ENCODE measurements at places on chromosomes 2 and 18.

DNA sequence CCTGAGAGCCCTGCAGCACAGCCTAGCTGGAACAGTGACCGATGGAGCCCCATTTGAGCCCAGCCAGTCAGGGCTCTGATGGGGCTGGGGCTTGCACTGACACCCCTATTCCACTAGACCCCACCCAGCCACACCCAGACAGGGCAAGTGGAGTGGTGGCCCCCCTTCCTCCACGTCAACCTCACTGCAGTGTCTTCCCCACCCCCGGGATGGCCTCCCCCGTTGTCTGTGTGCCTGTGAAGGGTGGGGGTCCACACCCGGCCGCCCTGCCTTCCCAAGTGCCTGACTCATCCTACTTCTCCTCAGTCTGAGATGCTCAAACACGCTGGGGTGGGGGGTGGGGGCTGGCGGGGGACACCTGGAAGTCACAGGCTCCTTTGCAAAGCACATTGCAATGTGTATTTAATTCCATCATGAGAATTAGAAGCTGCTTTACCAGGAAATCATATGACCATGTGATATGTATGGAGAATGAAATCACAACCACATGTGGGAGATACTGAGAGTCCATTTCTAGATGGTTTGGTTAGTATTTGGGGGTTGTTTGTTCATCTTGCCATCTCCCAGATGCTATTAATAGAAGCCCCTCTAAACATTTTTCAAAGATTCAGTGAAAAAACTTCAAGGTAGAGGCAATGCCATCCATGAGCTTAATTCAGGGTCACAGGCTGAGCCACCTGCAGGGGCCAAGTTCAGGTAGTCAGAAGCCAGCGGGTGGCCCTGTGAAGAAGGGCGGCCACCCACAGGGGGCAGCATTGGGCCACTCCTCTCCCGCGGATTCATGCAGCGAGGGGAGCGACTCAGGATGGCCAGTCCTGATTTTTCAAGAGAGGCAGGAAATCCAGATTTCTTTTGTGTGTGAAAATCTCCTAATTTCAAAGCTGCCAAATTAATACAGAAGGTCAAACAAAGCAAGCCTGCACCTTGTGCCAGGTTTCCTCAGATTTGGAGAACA is 22.7 kb upstream of the GMPPA start:
- DNase-seq = peak; percentile 58

DNA sequence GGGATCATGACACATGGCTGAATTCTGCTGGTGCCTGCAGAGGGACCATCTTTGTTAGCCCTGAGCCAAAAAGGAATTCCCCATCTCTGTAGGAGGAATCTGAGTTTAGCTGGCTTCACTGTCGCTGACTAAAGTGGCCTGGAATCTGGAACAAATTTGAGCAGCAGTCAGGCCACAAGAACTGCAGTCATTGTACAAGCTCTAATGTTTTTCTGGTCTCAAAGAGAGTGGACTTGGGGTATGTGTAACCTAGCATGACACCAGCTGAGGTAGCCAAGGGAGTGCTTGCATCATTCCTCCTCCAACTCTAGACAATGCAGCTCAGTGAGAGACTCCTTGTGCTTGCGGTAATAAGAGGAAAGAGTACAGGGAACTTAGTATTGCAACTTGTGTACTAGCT is 539.1 kb upstream of the LRRTM4 start:
- DNase-seq = peak; percentile 2

GRCh38 chr2:130759906-130760753 is 4.8 kb downstream of the AMER3 start:
- DNase-seq = peak; percentile 5

DNA sequence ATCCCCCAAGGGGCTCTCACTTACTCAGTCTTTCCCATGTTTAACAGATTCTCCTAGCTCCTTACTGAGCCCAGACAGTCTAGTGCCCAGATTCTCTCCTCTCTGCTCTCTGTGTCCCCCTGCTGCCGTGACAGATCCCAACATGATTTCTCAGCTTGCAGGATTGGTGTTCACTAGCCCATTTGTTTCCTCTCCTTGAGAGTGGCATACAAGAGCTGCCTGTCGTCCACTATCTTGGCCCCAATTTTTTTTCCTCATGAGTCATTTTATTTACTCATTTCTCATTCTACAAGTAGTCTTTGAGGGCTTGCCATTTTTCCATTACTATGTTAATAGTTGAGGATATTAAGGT is 199.9 kb upstream of the FN1 start:
- peak; percentile 59 for DNase-seq

DNA sequence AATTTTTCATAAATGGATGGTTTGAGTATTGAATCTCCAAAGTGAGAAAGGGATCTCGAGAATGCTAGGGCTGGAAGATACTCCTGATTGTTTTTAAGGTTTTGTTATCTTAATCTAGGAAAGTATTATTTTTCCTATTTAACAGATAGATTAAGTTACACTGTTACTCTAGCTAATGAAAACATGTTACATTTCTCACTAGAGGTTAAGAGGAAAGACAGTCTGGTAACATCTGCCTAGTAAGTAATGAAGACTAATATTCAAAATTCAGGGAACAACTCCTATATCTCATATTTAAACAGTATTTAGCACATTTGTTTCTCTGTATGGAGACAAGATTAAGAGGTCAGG is 2.0 kb downstream of the GALNT3 start:
- DNase-seq = no peak

GRCh38 chr2:189164746-189165145 is 14.8 kb downstream of the COL5A2 start:
- peak; percentile 54 for DNase-seq

DNA sequence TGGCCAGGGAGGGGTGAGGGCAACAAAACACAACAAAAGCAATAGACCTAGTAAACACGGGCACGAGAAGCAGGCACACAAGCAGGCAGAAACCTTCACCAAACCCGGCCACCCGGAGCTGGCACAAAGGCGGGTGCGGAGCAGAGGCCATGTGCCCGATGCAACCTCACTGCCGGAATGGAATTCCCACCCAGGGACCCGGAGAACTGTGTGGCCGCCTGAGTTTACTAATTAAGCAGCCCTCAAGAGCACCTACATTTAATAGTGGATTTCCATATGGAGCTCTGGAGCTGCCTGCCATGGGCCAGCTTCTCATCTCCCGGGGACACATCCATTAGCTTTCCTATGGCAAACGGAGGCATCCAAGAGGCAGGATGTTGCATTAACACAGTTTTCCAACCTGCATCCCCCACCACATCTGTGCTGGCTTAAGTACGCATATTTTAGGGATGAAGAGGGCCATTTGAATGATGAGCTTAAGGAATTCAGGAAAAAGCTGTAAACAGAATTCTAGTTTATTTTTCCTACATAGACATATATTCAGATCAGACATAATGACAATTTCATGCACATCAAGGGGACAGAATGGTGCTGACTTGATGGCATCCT is 104.5 kb upstream of the SMIM21 start:
- DNase-seq = no peak

DNA sequence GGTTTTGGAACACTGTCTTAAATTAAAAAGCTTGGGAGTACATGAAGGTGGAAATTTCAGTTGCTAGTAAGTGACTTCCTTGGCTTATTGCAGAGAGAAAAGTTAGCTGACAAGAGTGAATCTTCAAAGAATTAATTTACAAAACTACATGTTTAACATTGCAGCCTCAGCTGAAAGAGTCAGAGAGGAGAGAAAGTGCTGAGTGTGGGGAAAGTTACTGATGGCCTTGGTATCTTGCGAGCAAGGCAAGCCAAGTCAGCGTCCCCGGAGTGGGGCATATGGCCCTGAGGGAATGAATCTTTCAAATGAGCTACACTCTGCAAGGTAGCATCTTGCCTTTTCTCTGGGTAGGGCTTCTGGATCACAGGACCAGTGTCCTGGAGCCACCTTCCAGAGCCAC is 131.3 kb downstream of the LPIN1 start:
- no peak for DNase-seq

- DNase-seq = peak; percentile 30
Observed at GRCh38 chr2:56102866-56103265, 80.9 kb upstream of the CCDC85A start.

DNA sequence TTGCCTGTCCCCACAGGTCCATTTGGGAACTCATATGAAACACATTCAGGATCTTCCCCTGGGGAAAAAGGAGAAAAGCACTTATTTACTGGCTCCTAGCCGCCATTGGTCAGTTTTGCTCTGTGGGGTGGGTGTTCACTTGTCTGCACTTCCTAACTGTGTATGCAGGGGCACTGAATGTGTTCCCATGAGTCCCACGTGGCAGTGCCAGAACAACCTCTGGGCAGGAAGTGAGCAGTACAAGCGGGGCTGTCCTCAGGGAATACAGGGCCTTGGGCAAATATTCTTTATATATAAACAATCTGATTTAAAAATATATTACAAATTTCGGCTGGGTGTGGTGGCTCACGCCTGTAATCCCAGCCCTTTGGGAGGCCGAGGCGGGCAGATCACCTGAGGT is 21.8 kb upstream of the CTIF start:
- DNase-seq = no peak

GRCh38 chr2:26679867-26680266 is 12.7 kb upstream of the KCNK3 start:
- DNase-seq = no peak

- no peak for DNase-seq
Observed at GRCh38 chr18:24268784-24269550, 128.7 kb downstream of the OSBPL1A start.

DNA sequence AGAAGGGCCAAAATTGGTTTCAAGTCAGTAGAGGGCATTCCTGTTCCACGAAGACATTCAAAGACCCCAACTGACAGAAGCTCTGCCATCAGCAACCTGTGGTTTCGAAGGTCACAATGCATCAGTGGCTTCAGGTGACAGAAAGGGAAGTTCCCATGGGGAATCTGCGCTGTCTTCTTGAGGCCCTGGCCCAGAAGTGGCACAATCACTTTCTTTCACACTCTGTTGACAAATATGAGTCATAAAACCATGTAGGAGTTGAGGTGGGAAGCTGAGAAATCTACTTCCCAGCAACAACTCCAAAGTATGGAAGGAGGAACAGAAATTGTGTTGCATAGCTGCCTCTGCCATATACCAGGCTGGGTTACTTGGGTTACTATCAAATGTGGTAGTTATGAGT is 621.1 kb upstream of the FANCL start:
- no peak for DNase-seq

DNA sequence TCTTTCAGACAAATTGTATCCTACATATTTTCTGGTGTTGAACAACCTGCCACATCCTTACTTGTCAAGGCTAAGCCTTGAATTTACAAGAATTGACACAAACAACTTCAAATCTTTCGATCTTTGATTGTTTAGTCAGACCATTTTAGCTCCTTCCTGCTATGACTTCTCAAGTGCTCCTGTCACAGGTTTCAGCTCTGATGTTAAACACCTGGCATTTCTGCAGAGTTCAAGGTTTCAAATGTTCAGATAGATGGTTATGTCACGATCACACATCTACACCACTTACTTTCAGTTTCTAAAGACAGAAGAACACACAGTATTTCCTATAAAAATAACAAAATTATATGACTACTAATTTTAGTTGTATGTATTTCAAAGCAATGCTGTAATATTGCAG is 84.0 kb downstream of the RND3 start:
- DNase-seq = peak; percentile 31

GRCh38 chr2:209423562-209424198 is at the start of gene MAP2:
MAP2 (plus strand) TSS chr2:209424047; CDS start chr2:209653171, 229,124 bp downstream.
- peak; percentile 73 for DNase-seq

DNA sequence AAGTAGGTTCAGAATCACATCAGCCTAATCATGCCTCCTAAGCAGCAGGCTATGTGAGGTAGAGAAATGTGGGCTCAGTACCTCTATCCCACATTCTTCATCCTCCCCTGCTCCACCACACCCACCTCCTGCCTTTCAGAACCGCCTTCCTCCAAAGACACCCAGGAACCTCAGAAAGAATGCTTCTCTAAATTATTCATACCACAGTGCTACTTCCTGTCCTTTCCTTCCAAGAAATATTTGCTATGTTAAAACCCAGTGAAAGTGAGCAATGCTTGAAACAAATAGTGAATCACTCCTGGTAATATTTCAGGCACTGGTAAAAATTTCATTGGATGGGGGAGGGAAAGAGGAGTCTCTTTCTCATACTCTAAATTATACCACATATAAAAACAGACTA is 24.0 kb upstream of the CREB1 start:
- DNase-seq = peak; percentile 69

Measured in fibroblast of lung (primary cell).